ENCODE measurements at places on chromosomes 2 and 18. TPM values are rescaled to one million over a fixed set of nuclear protein-coding genes. Genes with fewer than 3 reads are reported as not detected.

DNA sequence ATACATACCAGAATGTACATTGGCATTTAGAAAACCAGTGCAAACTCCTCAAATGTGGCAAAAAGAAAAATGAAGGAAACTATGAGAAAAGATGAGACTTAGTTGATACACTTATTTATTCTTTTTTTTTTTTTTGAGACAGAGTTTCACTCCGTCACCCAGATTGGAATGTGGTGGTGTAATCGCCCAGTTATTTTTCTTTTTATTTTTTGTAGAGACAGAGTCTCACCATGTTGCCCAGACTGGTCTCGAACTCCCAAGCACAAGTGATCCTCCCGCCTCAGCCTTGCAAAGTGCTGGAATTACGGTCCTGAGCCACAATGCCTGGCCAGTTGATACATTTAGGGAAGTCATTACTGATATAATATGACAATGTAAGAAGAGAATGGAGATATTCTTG lies 274.2 kb upstream of the LRATD1 start:
- no peak for DNase-seq

DNA sequence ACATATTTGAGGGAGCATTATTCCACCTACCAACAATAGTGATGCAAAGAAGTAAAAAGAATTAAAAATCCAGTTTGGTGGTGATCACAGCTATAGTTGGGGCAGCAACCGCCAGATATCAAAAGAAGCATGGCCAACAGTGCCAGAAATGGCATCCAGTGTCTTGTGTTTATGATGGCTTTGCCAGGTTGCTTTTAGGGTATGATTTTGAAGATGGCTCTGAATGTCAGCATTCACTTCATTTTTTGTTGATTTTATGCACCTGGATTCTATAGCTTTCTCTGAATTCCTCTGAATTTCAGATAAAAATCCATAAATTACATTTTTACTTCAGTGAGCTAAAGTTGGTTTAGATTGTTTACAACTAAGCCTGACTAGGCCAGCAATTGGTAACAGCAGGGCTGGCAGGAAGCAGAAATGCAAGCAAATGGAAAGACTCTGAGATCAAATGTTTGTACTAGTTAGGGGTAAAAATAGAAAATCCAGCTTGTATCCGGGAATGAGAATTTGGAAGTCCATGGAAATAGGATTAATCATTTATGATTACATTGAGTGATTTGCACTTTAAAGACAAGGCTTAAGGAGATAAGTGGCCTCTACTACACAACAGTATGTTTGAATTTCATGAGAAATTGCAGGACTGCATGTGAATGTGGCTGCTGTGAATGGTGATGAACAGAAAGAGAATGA lies 40.4 kb downstream of the COL3A1 start:
- no peak for DNase-seq

DNA sequence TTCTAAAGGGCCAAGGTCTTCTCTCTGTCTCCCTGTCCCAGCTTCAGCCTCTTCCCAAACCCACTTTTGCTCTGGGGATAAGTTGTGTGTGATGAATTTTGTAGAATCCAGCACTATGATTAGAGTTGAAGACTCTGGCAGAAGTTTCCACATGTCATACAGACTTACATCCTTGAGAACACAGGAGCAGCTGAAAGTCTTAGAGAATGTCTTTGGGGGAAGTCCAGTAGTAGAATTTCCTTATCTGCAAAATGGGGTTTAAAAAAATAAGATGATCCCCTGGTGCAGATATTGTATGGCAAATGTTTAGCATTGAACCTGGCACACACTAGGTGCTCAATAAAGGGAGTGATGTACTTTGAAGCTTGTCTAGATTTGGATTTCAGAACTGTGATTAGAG lies 65.2 kb downstream of the TMEM247 start:
- DNase-seq = no peak

GRCh38 chr2:88061295-88061694 lies 5.7 kb upstream of the KRCC1 start:
- DNase-seq = no peak

GRCh38 chr2:148177559-148177958 lies 156.7 kb downstream of the MBD5 start:
- DNase-seq = no peak

GRCh38 chr18:22346953-22347605 lies 70.6 kb downstream of the CTAGE1 start:
- DNase-seq = peak; percentile 96

GRCh38 chr2:112768432-112768831 lies 4.0 kb upstream of the CKAP2L start:
- no peak for DNase-seq

- DNase-seq = no peak
These were observed 21.4 kb downstream of the NCOA1 start for GRCh38 chr2:24512404-24512803.

Gene SERPINB13
- total RNA-seq = not detected

- DNase-seq = no peak
These were observed 4.6 kb upstream of the DLX1 start for GRCh38 chr2:172080641-172081220.

DNA sequence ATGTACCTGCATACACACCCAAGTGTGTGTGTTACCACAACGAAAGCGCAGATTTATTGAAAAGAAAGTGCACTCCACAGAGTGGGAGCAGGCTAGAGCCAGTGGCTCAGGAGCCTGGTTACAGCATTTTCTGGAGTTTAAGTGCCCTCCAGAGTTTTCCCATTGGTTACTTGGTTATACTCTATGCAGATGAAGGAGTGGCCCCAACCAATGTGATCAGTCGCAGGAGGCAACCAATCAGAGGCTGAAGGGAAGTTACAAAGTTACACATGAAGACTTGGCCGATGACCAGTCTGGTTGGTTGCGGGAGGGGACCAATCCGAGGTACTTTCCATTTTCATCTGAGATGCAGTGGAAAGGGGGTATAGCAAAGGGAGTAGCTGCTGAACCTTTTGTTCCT lies 13.5 kb upstream of the PRLH start:
- DNase-seq = no peak

Gene POTEI
- total RNA-seq = not detected

GRCh38 chr2:180829836-180830235 lies 150.6 kb upstream of the UBE2E3 start:
- no peak for DNase-seq

Gene CPS1
- total RNA-seq = 1,770 TPM

DNA sequence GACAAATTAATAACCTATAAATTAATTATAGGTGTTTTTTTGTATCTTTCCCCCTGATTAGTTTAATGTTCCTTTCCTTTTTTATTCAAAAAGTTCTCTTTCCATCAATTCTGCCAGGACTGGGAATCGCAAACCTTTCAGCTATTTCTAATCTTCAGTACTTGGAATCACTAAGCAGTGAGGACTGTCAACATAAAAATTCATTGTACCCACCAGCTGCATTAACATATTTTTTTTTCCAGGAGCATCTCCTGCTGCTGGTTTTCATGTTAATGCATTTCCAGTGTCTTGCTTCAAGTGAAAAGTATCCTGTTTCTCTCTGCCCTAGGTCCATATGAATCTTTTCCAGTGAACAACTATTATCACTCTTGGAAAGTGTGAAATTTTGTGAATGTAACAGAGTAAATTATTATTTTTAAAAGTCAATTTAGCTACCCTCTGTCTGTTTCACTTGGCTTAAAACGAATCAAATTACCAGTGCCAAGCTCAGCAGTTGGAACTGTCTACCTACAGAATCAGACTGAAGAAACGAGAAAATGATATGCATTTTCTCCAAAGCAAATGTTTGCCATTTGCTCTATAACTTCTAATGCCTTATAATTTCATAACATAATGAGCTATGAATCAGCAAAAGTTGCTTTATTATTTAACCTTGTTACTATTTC lies 804.4 kb downstream of the EPHA4 start:
- no peak for DNase-seq

DNA sequence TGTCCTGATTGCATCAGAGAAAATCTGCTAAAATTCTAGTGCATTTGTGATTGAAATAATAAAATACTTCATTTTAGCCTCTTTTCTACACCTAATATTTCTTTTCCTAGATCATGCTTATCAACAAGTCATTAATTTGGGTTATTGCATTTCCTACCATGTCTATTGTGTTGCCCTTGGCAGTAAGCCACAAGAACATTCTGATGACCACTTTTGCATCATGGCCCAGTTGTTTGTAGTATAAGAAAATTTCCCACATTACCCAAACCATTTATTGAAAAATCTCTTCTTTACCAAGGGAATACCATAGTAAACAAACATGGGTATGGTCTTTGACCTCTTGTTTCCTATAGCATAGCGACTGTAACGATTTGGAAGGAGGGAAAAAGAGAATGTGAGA lies 76.3 kb downstream of the R3HDM1 start:
- DNase-seq = no peak

DNA sequence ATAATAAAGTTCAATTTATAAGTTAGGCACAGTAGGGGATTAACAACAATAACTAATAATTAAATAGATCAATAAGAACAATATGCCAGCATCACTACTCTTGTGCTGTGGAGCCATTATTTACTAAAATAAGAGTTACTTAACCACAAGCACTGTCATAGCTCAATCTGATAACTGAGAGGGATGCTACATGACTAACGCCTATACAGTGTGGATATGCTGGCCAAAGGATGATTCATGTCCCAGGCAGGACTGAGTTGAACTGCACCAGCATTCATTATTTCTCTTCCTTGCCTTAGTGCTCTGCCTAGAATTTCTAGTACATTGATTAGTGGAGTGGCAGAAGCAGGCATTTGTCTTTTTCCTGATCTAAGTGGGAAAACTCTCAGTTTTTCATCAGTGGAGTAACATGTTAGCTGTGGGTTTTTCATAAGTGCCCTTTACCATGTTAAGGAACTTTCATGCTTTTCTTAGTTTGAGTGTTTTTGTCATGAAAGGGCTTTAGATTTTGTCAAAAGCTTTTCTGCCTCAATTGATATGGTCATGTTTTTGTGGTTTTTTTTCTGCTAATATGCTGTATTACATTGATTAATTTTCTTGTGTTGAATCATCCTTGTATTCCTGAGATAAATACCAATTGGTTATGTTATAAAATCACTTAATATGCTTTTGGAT lies 21.7 kb downstream of the KIAA1328 start:
- no peak for DNase-seq

Gene PPP1R7
- 25.6 TPM for total RNA-seq

DNA sequence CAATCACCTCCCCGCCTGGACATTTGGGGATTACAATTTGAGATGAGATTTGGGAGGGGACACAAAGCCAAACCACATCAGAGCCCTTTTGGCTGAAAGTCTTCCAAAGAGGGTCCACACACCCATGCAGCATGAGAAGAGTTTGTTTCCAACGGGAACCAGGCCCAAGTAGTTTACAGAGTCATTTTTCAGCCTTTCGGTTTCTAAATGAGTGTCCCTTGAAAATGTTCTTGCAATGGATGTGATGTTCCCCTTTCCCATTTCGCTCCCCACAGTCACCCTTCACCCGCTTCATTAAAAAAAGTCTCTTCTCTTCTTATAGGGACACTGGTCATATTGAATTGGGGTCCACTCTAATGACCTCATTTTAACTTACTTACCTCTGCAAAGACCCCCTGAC lies 157.4 kb downstream of the ARL4C start:
- DNase-seq = no peak

Gene TRIB2
- total RNA-seq = 13.8 TPM

GRCh38 chr2:59830601-59831000 lies 722.9 kb downstream of the BCL11A start:
- no peak for DNase-seq

DNA sequence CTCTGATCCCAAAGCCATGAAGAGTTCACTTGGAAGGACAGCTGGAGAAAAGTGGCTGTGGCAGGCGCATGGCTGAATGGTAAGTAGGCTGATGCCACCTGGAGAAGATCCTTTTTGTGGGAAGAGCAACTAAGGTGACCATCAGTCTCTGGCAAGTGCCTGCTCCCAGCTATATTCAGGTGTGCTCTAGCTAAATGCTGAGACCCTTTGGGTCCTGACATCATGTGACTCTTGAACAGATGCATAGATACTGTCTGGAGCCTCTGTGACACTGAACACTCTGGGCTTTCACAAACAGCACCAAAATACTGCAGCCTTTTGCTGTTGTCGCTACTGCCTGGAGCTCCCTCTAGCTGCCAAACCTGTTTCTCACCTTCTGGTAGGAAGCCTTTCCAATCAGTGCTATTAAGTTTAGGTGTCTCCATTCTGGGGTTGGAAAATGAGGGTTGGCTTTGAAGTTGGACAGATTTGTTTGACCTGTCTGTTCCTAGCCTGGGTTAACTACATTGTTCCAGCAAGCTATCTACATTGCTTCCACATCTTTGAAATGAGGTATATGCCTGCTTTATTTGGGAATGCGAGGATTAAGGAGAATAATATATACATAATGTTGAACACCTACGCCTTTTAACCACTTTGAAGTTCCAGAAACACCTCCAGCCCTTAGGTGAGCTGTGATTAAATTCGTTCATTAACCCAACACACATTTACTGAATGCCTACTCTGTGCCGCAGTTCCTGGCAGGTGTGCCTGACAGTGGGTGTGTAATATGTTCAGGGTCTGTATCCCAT lies 3.1 kb downstream of the EGR4 start:
- no peak for DNase-seq

Gene SERPINB12
- total RNA-seq = not detected

DNA sequence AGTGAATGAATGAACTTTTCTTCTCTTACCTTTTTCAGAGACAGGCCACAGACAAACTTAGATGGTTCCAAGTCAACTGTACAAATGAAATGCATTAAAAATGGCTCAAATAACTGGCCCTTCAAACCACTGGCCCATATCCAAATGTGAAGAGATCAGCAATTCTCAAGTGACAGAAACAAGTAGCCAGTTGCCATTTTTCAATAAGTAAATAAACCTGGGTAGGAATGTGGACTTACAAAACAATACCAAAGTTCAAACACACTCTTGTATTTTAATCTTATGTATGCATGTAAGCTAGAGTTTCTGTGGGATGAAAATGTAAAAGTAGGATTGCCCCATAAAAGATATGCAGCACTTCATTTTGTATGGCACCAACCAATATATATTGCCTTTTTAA lies 129.2 kb downstream of the MEP1B start:
- no peak for DNase-seq
